Activated CD4-positive, alpha-beta T cell treated with anti-CD3 and anti-CD28 coated beads, Interleukin-2, Interleukin-4, amounts not matched to agents 100 ng/mL and 50 ng/mL, durations not matched to agents 16 hours and 8 hours (primary cell): ENCODE measurements at places on chromosomes 16 and 17.

DNA sequence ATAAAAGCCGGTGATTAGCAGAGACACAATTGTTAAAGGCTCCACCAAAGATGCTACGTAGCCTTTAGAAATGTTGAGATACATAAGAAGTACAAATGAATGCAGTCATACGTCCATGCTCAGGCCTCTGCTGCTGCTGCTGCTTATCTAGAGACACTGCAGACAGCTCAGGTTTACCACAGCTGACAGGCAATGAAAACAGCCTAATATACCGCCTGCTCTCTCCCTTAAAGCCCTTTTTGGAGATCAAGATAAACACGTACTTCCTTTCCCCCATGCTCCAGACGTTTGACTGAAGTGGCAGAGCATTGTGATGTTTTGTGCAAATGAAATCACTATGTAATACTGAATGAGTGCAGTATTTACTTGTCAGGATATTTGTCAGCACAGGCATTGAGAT, 185.3 kb downstream of the AATF start:
- DNase-seq: no peak

- peak; percentile 45 for DNase-seq
Measured at GRCh38 chr16:85393674-85394451, 219.3 kb upstream of the GSE1 start.

- no peak for DNase-seq
Measured at GRCh38 chr16:7113395-7113794, 219.2 kb upstream of the RBFOX1 start.

GRCh38 chr17:72249441-72249840, 128.6 kb downstream of the SOX9 start:
- DNase-seq: no peak

GRCh38 chr17:70423562-70423961, 254.2 kb downstream of the KCNJ2 start:
- DNase-seq: no peak
